ENCODE measurements at places on chromosomes 11 and 22.

- no peak for DNase-seq
These were observed 500.6 kb downstream of the NTM start for GRCh38 chr11:131871006-131871405.

DNA sequence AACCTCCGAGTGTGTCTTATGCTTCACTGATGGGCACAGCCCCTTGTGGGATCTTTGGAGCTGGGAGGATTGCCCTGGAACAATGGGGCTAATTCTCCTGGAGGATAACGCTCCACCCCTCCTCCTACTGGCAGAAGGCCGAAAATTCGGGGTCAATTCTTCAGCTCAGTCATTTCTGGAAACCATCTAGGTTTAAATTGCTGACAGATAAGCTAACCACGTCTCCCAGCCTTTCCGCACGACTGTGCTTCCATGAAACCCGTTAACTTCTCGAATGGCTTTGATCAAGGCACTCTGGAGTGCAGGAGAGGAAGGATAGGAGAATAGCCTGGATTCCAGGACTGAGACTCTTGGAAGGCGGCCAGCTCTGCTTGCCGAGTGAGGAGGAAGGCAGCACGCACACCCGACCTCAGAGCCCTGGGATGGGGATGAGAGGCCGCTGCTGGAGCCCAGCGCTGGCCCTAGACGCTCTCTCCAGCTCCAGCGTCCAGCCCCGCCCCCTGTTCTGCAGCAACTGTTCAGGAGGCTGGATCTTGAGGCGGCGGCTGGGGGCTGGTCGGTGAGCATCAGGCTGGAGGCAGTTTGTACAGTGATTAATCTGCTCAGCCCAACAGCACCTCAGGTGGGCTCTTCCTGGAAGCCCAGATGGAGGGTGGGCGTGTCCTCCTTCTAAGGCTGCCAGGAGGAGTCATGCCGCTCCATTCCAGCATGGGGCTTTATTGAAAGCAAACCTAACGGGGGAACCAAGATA lies 176.7 kb upstream of the NCAM1 start:
- DNase-seq: peak; percentile 44

DNA sequence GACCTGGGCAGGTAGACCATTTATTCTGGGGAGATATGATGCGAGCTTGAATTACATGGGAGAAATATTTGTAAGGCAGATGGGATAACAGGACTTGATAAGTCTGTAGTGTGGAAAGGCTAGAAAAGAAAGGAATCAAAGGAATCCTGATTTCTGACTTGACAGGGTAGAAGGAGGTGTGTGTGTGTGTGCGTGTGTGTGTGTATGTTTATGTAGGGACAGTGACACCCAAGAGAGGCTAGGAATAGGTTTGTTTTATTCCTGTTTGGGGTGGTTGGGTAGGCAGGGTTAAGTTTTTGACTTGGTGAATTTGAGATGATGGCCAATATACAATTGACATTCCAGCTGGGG lies 390 bp upstream of the HTATIP2 start:
- DNase-seq: no peak

- DNase-seq: no peak
These were observed 309.7 kb downstream of the MN1 start for GRCh38 chr22:27491888-27492287.

GRCh38 chr11:63765688-63766241 lies 2.8 kb downstream of the ZFTA start:
- DNase-seq: no peak

GRCh38 chr11:76610871-76611475 lies 59.6 kb downstream of the LRRC32 start:
- no peak for DNase-seq

DNA sequence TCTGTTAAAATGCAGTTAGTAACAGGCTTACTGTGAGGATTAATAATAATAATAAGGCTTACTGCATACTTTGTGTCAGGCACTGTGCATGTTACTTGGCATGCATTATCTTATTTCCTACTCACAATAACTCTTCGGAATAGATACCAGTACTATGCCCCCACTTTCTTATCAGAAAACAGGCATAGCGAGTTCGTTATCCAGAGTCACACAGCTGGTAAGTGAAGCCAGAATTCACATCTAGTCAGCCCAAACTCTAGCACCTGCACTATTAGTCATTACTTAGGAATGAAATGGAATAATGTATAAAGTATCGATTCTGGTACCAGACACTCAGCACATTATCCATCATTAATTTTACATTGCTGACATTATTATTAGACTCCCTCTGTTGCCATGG lies 155.7 kb upstream of the BLID start:
- DNase-seq: no peak

DNA sequence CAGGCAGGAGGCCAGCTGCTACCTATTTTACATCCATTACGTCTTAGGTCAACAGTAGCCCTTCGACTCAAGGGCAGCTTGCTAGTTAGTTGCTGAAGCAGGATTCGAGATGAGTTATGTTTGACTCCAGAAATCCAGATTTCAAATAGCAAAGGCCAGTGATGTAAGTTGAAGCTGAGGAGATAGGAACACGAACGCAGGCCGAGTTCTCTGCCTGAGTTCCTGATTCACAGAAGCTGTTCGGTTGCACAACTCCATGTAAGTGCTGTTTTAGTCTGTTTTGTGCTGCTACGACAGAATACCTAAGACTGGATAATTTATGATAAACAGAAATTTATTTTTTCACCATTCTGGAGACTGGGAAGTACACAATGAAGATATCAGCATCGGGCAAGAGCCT lies 111.2 kb downstream of the SLC1A2 start:
- DNase-seq: no peak

GRCh38 chr11:76339221-76339620 lies 41.7 kb downstream of the THAP12 start:
- DNase-seq: peak; percentile 59

DNA sequence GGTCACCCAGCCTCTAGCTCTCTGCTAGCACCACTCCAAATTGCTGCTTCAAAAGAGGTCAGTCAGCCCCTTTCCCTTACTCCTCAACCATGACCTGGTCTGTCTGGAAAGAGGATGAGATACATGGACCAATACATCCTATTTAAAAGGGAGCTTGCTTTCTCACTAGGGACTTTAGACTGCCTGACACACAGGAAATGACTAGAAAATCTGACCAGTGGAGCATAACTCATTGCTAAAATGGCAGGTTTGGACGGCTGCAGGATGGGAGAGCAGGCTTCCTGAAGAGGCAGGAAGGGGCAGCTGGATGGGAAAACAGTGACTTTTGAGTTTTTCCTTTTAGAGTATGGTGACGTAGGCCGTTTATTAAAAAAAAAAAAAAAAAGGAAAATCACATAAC lies 25.3 kb downstream of the STIM1 start:
- DNase-seq: no peak

GRCh38 chr11:65625628-65626342 lies 10.2 kb downstream of the PCNX3 start:
- DNase-seq: no peak

DNA sequence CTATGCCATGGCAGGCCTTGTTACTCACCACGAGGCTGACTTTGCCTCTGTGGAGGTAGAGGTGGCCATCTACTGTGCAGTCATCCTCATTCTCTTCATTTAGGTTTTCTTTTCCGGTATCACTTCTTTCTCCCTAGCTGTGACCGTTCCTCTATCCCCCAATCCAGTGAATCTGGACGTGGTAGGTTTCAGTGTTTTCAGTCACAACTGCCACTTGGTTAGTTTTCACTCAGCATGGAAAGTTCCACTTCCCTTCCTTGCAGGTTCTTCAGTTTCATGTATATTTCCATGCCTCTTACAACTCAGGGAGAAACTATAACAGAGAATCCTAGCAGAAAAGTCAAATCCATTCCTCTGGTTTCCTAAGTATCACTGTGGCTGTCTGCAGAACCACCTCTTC lies 1.9 kb downstream of the HPS4 start:
- DNase-seq: no peak

DNA sequence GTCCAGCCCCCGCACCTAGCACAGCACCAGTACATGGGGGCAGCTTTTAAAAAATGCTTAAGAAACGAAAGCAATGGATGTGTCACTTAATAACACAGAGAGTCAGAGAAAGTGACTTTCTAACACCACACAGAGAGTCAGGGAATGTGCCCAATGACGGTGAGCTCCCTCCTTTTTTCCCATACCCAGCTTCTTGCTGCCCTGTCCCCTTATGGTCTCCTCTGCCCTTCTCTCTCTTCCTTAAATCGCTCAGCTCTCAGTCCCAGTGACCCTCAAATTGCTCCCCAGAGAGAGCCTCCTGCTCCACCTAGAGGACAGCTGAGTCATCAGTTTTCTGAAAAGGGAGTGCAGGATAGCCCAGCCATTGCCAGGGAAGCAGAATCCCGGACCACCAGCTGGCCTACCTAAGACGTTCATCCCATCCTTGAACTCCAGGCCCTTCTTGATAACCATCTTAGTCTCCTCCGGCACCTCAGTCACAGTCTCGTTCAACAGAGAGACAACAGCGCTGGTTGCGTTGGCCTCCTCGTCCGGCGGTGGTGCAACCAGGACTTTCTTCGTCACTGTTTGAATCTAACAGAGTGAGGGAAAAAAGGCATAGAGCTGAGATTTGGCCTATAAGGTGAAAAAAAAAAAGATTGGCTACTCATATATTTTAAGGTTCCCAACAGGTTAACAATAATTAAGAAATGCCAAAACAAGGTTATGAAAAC lies 113.5 kb downstream of the SLC1A2 start:
- DNase-seq: no peak

DNA sequence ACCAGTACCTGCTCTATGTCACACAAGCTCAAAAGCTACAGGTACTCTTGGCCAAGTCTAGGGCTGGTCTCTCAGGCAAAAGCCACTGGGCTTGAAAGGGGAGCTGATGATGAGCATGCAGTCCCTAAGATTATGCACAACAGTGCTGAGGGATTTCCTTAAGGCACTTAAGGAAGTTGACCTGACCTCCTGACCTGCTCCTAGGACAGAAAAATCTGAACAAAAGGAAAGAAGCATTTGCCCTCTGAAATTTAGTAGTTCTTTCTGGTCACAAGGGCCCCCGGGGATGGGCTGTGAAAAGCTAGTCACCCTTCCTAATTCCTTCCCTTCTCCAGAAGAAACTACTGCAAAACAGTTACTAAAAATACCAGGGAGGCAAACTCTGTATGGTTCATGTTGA lies 83.6 kb upstream of the PHOX2A start:
- no peak for DNase-seq

- no peak for DNase-seq
These were observed 194.8 kb upstream of the BLID start for GRCh38 chr11:122310766-122311165.

GRCh38 chr11:82722231-82722630 lies 11.4 kb downstream of the FAM181B start:
- no peak for DNase-seq

- no peak for DNase-seq
These were observed 595.3 kb downstream of the OPCML start for GRCh38 chr11:132937016-132937415.

- DNase-seq: peak; percentile 50
These were observed 492 bp downstream of the JHY start for GRCh38 chr11:122882857-122883645.

DNA sequence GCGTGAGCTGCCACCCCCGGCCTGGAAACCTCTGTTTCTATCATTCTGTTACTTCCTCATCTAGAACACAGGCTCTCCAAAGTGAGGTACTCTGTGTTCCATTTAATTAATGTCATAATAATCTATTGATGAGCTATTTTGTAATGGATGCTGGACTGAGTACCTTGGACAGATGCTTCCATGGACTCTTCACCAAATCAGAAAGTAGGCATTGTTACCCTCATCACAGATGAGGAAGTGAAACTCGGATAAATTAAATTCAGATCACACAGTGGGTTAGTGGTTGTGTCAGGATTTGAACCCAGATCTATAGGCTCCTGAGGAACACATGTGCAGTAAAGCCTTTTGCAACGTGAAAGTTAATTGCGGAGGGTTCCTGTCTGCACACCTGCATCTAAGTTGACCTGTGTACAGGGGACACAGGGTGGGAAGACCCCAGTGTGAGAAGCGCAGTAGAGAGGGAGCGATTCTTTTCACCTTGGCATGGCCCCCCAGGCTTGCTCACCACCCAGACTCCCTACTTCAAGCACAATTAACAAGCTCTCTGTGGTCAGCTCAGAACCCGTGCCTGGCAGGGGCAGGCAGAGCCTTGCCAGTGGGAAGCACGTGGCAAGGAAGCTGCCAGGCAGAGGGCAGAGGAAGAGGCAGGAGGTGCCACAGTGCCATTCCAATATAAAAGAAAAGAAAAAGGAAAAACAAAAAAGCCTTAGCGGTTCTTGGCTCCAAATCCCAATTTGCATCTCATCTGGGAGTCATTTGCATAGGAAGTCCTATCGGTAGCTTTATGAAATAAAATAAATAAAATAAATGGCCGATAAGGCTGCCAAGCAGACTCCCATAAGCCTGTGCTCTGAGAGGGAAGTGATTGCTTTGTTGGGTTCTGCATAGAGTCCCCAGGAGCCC lies 239.3 kb downstream of the GRIK4 start:
- no peak for DNase-seq

DNA sequence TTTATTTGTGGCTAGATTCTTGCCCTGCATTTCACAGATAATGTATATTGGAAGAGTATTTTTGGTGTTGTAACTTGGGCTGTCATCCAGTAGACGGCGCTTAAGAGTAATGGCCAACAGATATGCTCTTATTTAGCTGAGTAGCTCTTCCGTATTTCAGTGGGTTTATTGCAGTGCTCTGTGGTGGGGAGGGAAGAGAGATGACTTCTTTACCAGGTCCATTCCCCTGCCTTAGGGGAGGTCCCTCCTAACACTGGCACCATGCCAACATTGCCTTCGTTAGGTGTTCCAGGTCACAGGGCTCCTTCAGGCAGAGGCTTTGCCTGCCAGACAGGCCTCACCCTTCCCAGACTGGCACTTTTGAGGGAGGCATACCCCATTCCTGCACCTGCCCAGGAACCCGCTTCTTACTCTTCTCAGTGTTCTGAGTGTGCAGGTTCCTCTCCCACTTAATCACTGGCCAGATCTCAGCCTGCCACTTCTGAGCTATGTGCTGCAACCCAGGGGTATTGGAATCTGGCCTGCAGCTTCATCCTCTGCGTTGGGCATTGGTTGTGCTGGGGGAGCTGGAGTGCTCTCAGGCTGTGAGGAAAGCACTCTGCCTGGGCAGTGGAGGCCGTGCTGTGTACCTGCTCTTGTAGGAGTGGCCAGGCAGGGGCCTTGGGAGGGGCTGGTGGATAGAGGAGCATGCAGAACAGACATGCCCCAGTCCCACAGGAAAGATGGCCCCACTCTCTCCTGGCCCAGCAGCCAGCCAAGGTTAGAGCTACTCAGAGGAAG lies 29.4 kb upstream of the SLN start:
- no peak for DNase-seq
